ENCODE measurements at places on chromosomes 7 and 10.

GRCh38 chr10:102400598-102401341 lies 5.3 kb downstream of the NFKB2 start:
- no peak for DNase-seq

- DNase-seq, result no peak
Observed at GRCh38 chr10:15037691-15038090, 6.1 kb upstream of the OLAH start.

- no peak for DNase-seq
Observed at GRCh38 chr10:123165445-123166072, 11.4 kb downstream of the BUB3 start.

DNA sequence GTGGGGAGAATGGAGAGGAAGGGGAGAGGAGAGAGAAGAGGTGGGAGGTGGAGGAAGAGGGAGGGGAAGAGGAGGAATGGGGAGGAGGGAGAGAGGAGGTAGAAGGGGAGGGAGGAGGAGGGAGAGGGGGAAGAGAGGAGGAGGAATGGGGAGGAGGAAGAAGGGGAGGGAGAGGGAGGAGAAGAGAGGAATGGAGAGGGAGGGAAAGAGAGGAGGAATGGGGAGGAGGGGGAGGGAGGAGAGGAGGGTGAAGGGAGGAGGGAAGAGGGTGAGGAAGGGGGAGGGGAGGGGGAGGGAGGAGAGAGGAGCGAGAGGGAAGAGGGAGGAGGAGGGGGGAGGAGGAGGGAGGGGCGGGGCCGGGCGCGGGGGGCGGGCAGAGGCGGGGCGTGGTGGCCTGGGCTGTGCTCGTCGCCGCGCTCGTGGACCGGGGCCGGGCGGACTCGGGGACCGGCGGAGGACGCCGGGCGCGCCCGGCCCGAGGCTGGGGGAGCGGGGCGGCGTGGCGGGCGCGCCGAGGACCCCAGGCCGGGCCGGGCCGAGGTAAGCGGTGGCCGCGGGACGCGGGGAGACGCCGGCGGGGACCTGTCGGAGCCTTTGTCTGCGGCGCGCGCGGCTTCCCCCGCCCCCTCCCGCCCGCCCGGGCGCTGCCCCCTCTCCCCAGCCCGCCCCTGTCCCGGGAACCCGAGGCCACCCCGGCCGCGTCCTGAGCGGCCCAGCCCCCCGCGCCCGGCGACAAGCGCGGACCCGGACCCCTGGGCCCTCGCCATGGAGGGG lies at the start of gene SLC29A4:
TSS of gene SLC29A4 (plus strand) at position 401 of the 774 bp plus-strand sequence. CDS start 4,874 bp downstream, outside the sequence.
- DNase-seq, result no peak

GRCh38 chr10:54262726-54263125 lies 538.3 kb downstream of the PCDH15 start:
- DNase-seq, result no peak

DNA sequence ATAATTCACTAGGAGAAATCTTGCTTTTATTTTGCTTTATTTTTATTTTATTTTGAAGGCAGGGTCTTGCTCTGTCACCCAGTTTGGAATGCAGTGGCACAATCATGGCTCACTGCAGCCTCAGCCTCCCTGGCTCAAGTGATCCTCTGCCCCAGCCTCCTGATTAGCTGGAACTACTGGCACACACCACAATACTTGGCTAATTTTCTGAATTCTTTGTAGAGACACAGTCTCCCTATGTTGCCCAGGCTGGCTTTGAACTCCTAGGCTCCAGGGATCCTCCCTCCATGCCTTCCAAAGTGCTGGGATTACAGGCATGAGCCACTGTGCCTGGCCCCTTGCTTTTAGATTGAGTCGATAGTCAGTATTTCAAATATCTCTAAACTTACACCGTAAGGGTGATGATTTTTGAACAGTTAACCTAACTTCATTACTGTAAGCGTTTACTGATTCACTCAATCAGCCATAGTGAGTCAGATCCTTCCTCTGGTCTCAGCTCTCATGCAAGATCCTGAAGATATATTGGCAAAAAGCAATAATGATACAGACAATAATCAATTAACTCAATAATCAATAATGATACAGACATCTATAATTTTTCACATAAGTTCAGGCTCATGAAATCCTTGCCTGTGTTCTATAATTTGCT lies 239.5 kb downstream of the KIAA1217 start:
- no peak for DNase-seq

- DNase-seq, result no peak
Observed at GRCh38 chr10:58913717-58914116, 262.7 kb upstream of the PHYHIPL start.

GRCh38 chr7:143426479-143427142 lies 16.6 kb upstream of the TAS2R60 start:
- no peak for DNase-seq

DNA sequence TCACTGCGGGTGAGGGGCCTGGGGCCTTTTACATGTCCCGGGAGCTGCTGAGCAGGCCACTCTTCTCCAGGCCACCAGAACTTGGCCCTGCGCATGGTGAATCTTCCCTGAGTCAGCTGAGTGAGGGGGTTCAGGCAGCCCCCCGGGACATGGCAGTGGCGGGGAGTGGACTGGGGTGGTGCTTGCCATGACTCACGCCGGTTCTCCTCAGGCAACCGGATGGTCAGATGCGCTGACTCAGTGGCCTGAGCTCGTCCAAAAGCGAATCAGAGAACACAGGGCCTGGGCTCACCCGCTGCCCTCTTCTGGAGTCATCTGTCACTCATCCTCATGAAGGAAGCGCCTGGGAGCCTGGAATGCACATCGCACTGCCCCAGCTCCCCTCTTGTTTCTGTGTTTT lies 33.5 kb downstream of the HTRA1 start:
- no peak for DNase-seq

GRCh38 chr7:390761-391410 lies 100.9 kb downstream of the FOXL3 start:
- DNase-seq, result no peak

DNA sequence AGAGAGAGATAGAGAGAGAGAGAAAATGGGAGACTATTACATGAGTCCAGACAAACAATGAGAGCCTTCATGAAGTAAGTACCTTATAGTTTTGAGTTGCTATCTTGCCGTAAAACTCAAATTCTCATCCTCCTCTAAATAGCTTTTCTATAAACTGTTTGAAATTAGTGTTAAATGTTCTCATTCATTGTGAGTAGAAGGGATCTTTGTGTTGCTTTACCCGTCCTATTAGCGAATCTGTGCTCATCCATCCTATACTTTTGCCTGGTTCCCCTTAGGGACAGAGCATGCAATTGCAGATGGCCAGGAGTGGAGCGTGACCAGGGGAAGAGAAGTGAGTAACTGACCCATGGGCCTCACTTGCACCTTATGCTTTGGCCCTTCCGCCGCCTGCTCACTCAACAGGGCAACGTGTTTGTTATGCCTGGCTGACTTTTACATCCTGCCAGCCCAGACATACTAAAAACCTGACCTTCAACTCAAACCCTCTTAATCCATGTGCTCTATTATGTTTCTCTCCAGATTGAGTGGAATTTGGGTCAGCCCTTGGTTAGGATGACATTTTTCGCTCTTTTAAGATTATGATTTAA lies 244.2 kb upstream of the YAE1 start:
- no peak for DNase-seq

DNA sequence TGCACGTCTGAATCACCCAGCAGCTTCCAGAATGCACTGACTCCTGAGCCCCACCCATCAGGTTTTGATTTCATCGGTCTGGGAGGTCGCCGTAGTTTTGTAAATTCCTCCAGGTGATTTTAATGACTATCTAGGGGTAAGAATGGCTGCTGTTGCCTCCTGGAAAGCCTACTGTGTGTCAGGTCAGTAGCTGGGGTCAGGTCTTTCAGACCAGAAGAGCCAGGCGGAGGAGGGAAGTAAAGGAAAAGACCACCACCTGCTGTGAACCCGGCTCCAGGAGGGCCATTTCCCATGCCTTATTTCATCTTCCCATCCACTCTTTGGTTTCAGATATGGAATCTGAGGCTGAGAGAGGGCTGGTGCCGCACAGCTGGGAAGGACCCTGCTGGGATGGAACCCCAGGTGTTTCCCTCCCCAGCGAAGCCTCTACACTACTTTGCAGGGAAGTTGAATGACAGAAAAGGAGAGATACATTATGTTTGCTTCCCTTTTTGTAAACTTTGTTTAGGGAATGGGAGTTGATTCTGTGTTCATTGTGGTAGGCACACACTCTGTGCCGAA lies 19.8 kb downstream of the ADAMTS14 start:
- no peak for DNase-seq

DNA sequence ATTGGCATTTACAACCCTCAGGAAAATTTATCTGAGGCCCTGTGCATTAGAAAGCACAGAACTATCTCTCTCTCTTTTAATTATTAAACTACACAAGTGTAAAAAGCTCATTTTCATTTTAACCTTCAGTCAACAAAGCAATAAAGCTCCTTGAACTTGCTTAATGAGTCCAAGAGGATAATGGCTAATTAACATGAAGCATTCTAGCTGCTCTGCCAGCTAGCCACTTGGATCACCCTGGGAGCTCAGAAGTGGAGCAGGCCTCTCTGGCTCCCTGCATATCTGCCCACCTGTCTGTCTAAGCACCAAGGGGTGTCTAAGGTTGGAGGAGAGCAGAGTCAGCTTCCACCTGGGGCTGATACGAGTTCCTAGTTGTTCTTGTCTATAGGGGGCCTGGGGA lies 56.0 kb upstream of the SLC35G1 start:
- DNase-seq, result no peak

DNA sequence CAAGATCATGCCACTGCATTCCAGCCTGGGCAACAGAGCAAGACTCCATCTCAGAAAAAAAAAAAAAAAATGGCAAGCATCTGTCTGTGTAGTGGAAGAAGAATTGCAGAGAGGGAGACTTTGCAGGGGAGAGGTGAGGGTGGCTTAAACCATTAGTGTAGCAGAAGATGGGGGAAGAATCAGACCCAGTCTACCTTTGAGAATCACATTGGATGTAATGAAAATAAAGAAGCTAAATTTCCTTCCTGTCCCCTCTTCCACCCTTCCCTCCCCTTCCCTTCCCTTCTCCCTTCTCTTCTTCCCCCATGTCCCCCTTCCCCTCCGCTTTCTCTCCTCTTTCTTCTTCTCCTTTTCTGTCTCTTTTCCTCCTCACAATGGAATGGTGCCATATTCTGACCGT lies 180.8 kb upstream of the SVIL start:
- DNase-seq, result no peak

- no peak for DNase-seq
Observed at GRCh38 chr7:87480386-87480785, 4.9 kb upstream of the ABCB4 start.

DNA sequence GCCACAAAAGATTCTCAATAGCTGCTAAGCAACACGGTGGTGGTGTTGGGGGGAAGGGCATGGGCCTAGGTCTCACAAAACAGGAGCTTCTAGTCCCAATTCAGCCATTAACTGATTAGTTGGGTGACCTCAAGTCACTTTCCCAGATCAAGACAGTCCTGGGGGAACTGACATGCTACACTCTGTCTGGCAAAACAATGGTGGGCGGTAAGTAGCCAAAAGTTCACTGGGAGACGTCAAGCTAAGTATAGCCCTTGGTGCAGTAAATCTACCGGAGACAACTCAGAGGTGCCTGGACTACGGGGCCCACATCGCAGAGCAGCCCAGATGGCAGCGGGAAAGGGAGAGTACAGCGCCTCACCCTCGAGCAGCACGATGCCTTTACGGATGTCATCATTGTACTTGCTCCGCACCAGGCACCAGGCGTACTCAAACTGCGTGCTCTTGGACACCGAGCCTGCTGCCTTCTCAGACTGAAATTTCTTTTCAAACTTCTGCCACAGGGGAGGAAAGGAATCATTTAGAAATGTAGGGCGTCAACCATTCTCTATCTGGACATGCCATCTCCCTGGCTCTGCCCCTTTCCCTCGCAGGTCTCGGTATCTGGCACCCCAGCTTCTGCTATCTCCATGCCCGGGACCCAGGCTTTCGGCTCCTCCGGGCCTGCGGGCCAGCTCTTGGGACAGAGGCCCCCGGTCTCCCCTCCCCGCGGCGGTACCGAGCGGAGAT lies 1.1 kb downstream of the FIS1 start:
- no peak for DNase-seq

- no peak for DNase-seq
Observed at GRCh38 chr7:102318482-102318971, 31.9 kb downstream of the SH2B2 start.

DNA sequence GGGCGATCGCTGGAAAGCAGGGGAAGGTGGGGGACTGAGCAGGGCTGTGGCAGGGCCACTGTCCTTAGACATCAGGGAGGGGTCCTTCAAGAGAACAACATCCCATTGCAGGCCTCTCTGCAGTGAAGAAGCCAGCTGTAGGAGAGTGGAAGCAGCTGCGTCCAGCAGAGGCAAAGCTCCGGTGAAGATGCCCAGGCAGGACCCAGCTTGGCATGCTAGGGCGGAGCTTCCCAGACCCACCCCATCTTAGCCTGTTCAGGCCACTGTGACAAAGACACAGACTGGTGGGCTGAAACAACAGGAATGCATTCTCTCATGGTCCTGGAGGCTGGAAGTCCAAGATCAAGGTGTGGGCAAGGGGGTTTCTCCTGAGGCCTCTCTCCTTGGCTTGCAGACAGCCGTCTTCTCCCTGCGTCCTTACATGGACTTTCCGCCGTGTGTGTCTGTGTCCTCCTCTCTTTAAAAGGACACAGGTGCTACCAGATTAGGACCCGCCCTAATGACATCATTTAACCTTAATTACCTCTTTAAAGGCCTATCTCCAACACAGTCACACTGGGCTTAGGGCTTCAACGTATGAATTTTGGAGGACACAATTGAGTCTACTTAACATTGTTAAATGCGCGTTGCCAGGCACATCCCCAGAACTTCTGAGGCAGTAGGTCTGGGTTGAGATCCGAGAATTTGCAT lies 178.1 kb upstream of the GRB10 start:
- DNase-seq, result no peak

DNA sequence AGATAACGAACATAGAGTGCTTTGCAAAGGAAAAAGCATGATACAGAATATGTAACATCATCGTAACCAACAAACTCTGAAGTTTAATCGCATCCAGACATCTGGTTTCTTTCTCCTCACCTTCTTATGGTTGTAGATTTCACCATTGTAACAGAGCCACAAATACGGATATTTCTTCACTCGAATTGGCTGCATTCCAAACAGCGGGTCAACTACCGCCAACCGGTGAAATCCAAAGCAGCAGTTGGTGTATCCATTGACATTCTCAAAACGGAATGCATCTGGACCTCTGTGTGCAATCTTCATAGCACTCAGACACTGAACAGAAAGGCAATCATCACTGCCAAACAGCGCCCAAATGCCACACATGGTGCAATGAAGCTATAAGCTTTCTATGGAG lies 3.4 kb downstream of the ASNS start:
- no peak for DNase-seq
